ENCODE measurements at places on chromosomes 1 and 21. TPM values are rescaled to one million over a fixed set of nuclear protein-coding genes. Genes with fewer than 3 reads are reported as not detected.

GRCh38 chr1:150528196-150528595, 12.6 kb downstream of the FALEC start:
- peaks cover 13% of the 10 kb centered on the region for H3K4me1 ChIP-seq
- H3K27ac ChIP-seq = no peak overlapping the region
- H3K36me3 ChIP-seq = no peaks in the 10 kb centered on the region
- H3K4me3 ChIP-seq = no peak overlapping the region
- H3K27me3 ChIP-seq = no peaks in the 10 kb centered on the region
- DNase-seq = no peak

Gene PTPRC
- total RNA-seq = not detected

DNA sequence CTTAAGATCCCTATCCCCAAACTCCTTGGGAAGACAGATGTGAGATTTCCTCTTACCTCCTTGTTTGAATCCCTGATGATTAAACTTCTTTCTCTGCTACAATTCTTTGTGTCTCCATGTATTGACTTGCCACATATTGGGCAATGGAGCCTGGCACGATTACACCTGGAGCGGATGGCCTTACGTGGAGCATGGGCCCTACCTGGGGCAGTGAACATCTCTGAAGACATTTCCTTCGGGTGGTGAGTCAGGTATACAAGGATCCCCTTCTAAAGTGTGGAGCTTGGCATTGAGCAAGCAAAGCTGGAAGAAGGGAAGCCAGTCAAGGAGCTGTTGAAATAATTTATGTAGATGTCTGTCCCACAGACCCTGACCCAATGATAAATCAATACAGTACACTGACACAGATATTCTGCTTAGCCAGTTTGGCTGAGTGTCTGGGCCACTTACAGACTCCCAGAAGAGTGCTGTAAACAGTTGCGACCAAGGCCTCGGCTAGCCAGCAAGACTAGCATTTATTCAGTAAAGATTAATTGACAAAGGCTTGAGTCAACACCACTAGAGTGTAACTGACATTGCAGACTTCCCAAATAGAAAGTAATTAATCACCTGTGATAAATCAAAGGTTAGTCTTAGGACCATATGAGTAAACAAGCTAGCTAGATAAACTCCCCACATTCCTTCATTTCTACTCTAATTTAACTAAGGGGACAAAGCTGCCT, 83.1 kb upstream of the KCNK1 start:
- H3K36me3 ChIP-seq = no peaks in the 10 kb centered on the region
- no peaks in the 10 kb centered on the region for H3K27me3 ChIP-seq
- H3K27ac ChIP-seq = no peak overlapping the region
- no peaks in the 10 kb centered on the region for H3K4me1 ChIP-seq
- peak; percentile 82 for DNase-seq
- no peak overlapping the region for H3K4me3 ChIP-seq

DNA sequence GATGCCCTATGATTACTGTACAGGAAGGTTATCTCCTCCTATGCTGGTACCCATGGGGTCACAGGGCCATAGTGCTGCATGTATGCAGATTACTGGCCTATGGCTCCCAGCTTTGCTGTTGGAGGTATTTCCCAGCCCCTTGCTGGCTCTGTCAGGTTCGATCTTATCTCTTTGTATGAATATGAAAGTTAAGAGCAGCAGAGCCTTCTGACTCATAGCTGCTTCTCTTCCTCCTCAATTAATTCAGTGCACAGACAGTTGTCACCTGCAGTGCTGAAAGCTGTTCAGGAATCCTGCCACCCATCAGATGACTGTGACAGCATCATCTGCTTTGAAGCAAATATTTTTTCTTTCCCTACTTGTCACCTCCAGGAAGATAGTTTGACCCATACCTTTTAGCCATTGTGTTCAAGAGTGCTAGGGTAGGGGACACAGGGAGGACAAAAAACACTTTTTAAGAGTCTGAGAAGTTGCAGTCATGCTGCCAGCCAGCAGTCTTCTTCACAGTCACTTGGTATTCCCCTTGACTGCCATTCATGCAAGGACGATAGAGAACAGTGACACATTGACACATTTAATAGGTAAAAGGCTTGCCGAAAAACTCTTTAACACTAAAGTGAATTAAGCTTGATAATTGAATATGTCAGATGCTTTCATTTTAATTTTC, 73.1 kb downstream of the KIF1B start:
- H3K36me3 ChIP-seq = peaks cover 73% of the 10 kb centered on the region
- H3K27me3 ChIP-seq = no peaks in the 10 kb centered on the region
- H3K4me1 ChIP-seq = peaks cover 5% of the 10 kb centered on the region
- H3K4me3 ChIP-seq = no peak overlapping the region

DNA sequence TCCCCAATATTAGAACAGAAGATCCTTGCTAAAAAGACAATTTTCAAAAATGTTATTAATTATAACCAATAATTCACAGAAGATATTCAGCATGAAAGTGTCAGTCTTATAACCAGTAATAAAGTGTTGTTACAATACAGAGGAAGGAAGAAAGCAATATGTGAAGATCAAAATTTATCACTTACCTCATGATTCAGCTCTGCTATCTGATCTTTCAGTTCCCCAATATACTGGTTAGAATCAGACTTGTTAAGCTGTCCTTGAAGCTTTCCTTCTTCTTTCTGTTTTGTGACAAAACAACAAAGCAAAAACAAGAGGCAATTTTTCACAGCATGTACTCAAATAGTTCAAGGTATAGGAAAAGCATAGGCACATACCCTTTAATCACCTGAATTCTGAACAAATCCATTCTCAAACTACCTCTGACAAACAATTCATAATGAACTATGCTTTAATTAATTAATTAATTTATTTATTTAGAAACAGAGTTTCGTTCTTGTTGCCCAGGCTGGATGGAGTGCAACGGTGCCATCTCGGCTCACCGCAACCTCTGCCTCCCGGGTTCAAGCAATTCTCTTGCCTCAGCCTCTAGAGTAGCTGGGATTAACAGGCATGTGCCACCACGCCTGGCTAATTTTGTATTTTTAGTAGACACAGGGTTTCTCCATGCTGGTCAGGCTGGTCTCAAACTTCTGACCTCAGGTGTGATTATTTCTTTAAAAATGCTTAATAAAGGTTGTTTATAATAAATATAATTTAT, 76.9 kb upstream of the GFI1 start:
- DNase-seq = no peak
- no peaks in the 10 kb centered on the region for H3K27me3 ChIP-seq
- H3K4me3 ChIP-seq = no peak overlapping the region
- no peaks in the 10 kb centered on the region for H3K36me3 ChIP-seq
- H3K4me1 ChIP-seq = no peaks in the 10 kb centered on the region

DNA sequence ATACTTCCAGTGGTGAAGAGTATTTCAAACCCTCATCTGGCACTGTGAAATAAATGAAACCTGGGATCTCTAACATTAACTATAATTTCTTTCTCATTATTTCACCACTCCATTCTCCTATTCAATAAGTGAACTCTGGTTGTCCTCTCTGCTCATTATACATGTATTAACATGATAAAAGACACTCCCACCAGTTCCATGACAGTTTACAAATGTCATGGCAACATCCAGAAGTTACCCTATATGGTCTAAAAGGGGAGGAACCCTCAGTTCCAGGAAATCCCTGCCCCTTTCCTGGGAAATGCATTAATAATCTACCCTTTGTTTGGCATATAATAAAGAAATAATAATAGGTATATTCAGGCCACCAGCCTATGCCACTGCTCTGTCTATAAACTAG, 62.7 kb upstream of the BRINP3 start:
- no peaks in the 10 kb centered on the region for H3K27me3 ChIP-seq
- no peak overlapping the region for H3K4me3 ChIP-seq
- H3K4me1 ChIP-seq = no peaks in the 10 kb centered on the region
- no peak overlapping the region for H3K27ac ChIP-seq

- peaks cover 23% of the 10 kb centered on the region for H3K4me1 ChIP-seq
- H3K27ac ChIP-seq = peak within 1 kb of the TSS; percentile 16
- H3K36me3 ChIP-seq = no peaks in the 10 kb centered on the region
Measured at GRCh38 chr21:42513151-42513984, at the start of gene SLC37A1. Gene SLC37A1, plus strand, starts transcription at chr21:42513852. Its CDS starts 4,603 bp downstream, at chr21:42518455.

DNA sequence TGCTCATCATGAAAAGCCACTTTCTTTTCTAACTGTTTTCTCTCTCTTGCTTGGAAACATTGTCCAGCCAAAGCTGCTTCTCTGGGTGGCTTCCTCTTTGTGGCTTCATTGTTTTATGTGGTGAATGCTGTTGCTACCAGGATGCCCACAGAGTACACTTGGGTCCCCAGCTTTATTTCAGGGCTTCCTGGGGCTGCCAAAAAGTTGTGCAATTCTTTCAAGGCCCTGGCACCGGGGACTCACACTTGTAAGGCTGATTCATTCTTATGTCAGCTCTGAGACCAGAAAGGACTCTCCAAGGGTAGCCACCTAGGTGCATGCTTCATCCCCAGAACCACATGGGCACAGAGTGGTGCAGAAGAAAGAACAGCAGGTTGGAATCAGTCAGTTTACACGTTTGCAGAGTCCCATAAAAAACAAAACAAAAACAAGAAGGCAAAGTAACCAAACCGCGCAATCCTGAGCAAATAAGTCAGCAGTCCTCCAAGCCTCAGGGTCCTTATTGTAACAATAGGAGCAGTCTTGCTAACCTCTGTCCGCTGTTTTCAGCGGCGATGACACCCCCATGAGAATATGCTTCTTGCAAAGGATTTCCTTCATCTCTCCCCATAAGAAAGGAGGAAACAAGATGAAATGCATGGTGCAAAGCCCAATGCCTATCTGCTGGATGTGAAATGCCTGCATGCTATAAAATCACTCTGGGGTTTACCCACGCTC, 89.9 kb upstream of the SSX2IP start:
- peaks cover 16% of the 10 kb centered on the region for H3K4me1 ChIP-seq
- H3K4me3 ChIP-seq = no peak overlapping the region
- no peak overlapping the region for H3K27ac ChIP-seq
- H3K36me3 ChIP-seq = no peaks in the 10 kb centered on the region
- peak; percentile 89 for DNase-seq

DNA sequence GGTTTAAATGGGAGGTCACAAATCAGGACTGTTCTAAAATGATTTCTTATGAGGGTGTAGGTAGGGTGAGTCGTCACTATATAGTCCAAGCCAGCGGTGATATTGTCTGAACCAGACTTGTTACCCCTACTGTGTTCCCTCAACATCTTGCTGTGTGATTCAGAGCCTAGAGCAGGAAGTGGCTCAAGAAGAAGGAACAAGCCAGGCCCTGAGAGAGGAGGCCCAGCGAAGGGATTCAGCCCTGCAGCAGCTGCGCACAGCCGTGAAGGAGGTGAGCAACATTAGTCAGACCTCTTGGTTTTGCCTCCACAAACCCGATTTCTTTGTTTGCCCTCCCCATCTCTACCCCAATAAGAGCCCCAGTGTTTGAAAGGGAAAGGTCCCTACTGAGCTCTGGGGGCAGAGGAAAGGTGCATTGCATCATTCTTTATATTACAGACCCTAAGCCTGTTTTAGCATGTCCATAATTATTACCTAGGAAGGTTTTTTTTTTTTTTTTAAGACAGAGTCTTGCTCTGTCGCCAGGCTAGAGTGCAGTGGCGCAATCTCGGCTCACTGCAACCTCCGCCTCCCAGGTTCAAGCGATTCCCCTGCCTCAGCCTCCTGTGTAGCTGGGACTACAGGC, 5.0 kb upstream of the SH3BGRL3 start:
- peaks cover 37% of the 10 kb centered on the region for H3K36me3 ChIP-seq
- H3K4me1 ChIP-seq = peaks cover 54% of the 10 kb centered on the region
- H3K4me3 ChIP-seq = no peak overlapping the region
- DNase-seq = no peak
- H3K27me3 ChIP-seq = no peaks in the 10 kb centered on the region

Gene WNT3A
- 0.10 TPM for total RNA-seq

Gene SLC45A1
- total RNA-seq = 0.30 TPM

GRCh38 chr1:221419513-221420095, 322.3 kb downstream of the DUSP10 start:
- H3K4me3 ChIP-seq = no peak overlapping the region
- peaks cover 31% of the 10 kb centered on the region for H3K4me1 ChIP-seq
- peak; percentile 99 for DNase-seq
- no peaks in the 10 kb centered on the region for H3K27me3 ChIP-seq
- H3K27ac ChIP-seq = peak overlapping the region; percentile 87

DNA sequence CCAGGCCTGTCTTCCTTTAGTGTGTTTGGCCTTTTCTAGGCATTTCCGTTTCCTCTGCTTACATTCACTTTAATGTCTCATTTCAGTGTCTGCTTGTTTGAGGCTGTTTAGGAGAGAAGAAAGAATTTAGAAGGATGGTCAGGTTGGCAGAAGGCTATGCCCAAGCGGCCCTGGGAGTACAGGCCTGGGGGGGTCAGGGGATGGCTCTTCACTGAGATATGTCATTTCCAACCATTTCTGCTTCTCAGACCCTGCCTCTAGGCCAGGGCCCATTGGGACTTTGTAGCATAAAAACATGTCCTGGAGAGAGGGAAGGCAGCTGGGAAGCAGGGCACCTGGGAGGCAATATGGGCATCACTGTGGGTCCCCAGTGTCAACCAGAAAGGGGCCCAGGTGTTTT, 86.0 kb downstream of the DDX20 start:
- no peak overlapping the region for H3K27ac ChIP-seq
- H3K4me1 ChIP-seq = no peaks in the 10 kb centered on the region
- peaks cover 53% of the 10 kb centered on the region for H3K27me3 ChIP-seq
- DNase-seq = no peak

DNA sequence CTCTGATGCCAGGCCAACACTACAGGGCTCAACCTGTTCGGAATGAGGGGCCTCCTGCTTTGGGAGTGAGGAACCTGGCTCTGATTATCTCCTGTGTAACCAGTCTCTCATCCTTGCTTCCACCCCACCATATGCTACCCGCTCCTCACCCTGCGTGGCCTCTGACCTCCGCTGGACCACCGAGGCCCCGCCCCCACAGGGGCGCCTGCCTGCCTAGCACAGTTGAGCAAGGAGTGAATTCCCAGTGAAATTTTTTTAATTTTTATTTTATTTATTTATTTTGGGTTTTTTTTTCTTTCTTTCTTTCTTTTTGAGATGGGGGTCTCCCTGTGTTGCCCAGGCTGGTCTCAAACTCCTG, 1.9 kb upstream of the GNB1 start:
- H3K27me3 ChIP-seq = no peaks in the 10 kb centered on the region
- DNase-seq = no peak
- peak overlapping the region; percentile 85 for H3K4me3 ChIP-seq
- peak overlapping the region; percentile 91 for H3K27ac ChIP-seq
- no peaks in the 10 kb centered on the region for H3K36me3 ChIP-seq

Gene TRIM67
- not detected for total RNA-seq

Gene PCBP3
- total RNA-seq = 3.7 TPM

- no peak for DNase-seq
- no peaks in the 10 kb centered on the region for H3K36me3 ChIP-seq
- H3K4me3 ChIP-seq = no peak overlapping the region
- no peaks in the 10 kb centered on the region for H3K27me3 ChIP-seq
- no peak overlapping the region for H3K27ac ChIP-seq
- no peaks in the 10 kb centered on the region for H3K4me1 ChIP-seq
Measured at GRCh38 chr1:19534281-19534680, 48.9 kb upstream of the CAPZB start.

Gene OR2L2
- 0.19 TPM for total RNA-seq

Gene SYCP1
- not detected for total RNA-seq

DNA sequence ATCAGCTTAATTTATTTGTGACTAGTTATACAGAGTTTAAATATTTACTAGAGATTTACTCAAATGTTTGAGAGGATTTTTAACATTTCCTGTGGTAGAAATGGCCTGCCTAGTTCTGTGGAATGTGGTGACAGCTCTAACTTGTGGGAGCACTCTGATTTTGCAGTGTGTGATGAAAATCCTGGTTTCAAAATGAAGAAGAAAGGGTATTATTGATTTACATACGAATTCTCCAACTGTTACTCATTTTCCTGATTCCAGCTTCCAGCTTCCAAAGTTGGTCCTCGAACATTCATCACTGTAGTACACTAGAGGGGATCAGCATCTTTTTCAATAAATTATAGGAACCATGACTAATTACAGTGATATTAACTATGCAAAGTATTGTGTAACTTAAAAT, 462.7 kb upstream of the PKN2 start:
- H3K27ac ChIP-seq = no peak overlapping the region
- DNase-seq = no peak
